ENCODE measurements at places on chromosomes 2 and 18.

GRCh38 chr2:1430491-1430890, 17.2 kb downstream of the TPO start:
- no peak for DNase-seq

DNA sequence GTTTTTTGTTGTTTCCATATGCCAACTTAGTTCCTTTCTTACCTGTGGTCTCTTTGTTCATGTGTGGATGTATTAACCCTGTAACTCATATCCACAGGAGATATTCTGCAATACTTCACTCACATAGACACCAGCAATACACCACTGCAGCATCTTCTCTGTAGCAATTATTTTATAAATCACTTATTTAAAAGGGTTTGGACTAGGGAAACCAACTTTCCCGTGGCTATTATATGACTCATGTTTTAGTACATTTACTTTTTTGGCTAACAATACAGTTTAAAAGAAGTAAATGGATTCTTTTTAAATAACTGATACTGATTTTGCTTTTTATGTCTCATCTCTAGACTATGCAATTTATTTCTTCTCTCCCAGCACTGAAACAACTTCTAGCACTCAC, 488.9 kb downstream of the MBD2 start:
- DNase-seq, result no peak

DNA sequence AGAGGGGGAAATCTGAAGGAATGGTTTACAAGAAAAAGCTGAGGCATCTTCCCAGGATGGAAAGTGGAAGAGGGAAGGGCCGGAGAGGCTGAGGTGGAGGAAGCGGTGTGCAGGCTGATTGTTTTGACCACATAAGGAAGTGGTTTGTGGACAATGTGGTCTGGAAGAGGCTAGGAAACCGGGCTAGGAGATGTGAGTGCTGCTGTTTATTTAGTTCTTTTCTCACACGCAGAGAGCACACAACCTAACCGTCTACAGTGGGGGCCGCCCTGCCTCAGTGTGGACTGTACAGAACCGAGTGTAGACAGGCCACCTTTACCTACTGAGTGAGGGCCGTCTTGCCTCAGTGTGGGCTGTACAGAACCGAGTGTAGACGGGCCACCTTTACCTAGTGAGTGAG, 251.7 kb upstream of the PXDN start:
- peak; percentile 0 for DNase-seq

DNA sequence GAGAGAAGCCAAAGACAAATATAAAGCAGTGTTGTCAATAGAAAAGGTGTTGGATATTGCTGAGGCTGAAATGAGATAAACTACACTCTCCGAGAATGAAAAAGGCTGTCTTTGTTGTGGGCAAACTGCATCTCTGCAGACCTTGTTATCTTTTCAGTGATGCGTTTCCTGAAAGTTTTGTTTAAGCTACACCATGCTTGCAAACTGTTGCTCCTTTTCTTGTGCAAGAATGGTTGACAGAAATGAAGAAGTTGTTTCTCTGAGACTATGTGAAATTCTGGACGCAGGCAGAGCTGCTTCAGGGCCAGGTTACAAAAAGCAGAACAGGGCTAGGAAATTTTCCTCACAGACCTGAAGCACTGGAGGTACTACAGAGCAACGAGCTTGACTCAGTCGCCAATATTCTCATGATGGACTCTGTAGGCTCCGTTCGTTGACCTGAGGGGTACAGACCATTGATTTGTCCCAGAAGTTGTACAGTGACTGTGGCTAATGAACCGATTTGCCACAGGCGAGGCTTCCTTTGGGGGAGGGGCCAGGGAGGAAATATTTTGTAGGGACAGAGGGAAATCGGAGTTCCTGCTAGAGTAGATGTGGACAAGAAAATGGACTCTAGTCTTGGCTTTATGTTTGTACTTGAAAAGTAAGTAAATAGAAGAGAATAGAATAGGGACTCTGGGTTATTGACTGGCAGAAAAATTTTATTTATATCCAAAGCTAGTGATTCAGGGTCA, 3.5 kb upstream of the ATL2 start:
- no peak for DNase-seq

- DNase-seq, result peak; percentile 82
These were observed 84.8 kb downstream of the SH3RF3 start for GRCh38 chr2:109213646-109214433.

- no peak for DNase-seq
These were observed 27.2 kb downstream of the CCDC195 start for GRCh38 chr2:224688997-224689396.
